ENCODE measurements at places on chromosomes 4 and X.
A peak's percentile ranks its signal among the peaks of the same experiment; 100 is the strongest.

DNA sequence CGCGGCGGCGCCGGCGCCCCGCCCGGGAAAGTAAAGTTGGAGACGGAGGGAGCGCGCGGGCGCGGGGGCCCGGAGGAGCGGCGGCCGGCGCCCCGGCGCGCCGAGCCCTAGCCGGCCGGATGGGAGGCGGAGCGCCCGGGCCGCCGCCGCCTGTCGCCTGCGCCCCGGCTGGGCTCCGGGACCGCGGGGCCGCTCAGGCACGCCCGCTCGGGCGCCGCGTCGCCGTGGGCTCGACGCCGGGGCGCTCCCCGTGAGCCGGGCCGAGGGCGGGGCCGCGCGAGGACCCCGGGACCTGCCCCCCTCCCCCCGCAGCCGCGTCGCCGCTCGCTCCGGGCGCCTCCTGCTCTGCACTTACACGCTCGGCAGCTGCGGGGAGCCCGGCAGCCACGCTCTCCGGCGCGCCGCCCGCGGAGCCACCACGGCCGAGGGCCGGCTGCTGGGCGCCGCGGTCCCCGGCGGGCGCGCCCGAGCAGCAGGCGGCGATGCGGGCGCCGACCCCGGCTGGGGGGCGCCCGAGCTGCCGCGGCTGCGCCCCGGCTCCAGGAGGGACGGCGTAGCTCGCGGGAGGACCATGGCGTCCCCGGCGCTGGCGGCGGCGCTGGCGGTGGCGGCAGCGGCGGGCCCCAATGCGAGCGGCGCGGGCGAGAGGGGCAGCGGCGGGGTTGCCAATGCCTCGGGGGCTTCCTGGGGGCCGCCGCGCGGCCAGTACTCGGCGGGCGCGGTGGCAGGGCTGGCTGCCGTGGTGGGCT is at the start of gene ADRA2C:
Gene ADRA2C (plus strand): TSS at position 350 of the 749 bp plus-strand sequence. CDS start 222 bp downstream, at position 572.
- peak; percentile 41 for DNase-seq

- DNase-seq, result peak; percentile 41
Measured at GRCh38 chr4:119105605-119106004, 30.0 kb upstream of the MYOZ2 start.

- peak; percentile 18 for DNase-seq
Measured at GRCh38 chr4:75834095-75834771, 68.0 kb downstream of the PPEF2 start.

- DNase-seq, result no peak
Measured at GRCh38 chrX:31854716-31855115, 782.9 kb upstream of the FTHL17 start.

- no peak for DNase-seq
Measured at GRCh38 chr4:6227412-6228157, 27.2 kb upstream of the JAKMIP1 start.

Data from hematopoietic multipotent progenitor cell treated with erythropoietin and hydrocortisone succinate and interleukin-3 and kit ligand, for 4 days (in vitro differentiated cells).